ENCODE measurements at places on chromosomes 2 and 18.

- DNase-seq: no peak
Observed at GRCh38 chr2:84388133-84388532, 70.9 kb downstream of the SUCLG1 start.

DNA sequence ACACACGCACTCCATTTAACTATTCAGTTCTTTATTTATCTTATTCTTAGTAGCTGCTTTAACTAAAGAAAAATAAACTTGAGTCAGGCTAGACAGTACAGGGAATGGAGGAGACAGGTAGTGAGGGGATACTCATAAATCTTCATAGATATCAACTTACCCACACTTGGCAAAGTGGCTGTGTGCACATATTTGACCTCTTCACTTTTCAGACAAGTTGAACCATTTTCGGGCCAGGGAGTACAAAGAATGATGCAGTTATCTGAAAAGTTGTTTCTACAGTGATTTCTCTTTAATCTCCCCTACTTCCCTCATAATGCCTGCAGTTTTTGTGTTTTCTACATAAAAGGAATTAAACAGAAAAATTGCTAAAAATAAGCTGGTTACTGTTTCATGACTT lies 307.5 kb downstream of the GULP1 start:
- DNase-seq: no peak

GRCh38 chr2:124740636-124741035 lies 715.5 kb downstream of the CNTNAP5 start:
- no peak for DNase-seq

- no peak for DNase-seq
Observed at GRCh38 chr2:188333751-188334524, 42.3 kb downstream of the GULP1 start.

DNA sequence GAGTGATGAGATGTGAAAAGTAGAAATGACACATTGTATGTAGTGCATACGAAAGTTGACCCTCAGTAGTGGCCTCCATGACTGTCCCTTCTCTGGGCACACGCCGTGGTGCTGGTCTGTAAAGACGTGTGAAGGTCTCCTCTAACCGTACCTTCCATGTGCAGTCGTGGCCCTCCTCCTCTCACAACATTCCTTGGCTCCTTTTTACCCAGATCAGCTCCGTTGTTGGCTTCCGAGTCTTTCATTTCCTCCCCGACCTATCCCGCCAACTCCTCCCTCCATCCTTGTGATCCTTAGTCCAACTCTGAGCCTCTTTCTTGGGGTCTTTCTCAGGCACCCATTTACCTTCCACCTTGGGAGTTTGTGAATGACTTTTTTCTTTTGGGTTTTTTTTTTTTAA lies 160.4 kb upstream of the BCL2L11 start:
- DNase-seq: no peak
